ENCODE measurements at places on chromosomes 7 and 10.
A peak's percentile ranks its signal among the peaks of the same experiment; 100 is the strongest.

DNA sequence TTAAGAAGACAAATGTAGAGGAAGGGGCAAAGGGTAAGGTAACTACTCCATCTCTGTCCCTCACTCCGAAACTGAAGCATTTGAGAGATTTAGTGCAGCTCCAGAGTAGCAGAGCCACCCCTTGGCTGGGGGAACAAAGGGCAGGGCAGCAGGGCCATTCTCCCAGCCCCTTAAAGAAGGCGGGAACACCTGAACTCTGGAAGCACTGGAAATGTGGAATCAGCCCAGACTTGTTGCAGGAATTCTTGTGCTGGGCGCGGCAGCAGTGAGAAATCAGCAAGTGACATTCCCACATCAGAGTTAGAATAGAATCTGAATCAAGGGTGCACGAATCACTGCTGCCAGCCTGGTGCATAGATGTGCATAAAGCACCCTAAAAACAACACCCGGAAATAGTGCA lies 34.4 kb upstream of the GRM8 start:
- no peak for DNase-seq

GRCh38 chr10:121282797-121283515 lies 315.3 kb downstream of the FGFR2 start:
- DNase-seq = no peak

- no peak for DNase-seq
These were observed 170.8 kb upstream of the KLF14 start for GRCh38 chr7:130904792-130905191.

GRCh38 chr7:144830024-144830785 lies 5.6 kb downstream of the TPK1 start:
- no peak for DNase-seq

DNA sequence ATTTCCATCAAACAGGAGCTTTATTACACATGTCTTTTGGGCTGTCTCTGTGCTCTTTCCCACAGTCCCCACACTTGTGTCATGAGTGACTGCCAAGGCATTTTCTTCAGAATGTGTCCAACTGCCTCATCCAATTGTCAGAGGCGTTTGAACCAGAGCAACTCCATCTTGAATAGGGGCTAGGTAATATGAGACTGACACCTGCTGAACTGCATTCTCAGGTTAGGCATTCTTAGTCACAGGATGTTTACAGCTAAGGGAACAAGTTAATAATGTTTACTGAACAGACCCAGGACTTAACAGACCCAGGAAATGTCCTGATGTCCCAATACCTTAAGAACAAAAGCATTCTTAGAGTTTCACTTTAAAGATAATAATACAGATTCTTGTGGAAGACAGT lies 595.5 kb downstream of the REEP3 start:
- DNase-seq = no peak

- DNase-seq = no peak
These were observed 22.1 kb upstream of the SYPL1 start for GRCh38 chr7:106134241-106134640.

DNA sequence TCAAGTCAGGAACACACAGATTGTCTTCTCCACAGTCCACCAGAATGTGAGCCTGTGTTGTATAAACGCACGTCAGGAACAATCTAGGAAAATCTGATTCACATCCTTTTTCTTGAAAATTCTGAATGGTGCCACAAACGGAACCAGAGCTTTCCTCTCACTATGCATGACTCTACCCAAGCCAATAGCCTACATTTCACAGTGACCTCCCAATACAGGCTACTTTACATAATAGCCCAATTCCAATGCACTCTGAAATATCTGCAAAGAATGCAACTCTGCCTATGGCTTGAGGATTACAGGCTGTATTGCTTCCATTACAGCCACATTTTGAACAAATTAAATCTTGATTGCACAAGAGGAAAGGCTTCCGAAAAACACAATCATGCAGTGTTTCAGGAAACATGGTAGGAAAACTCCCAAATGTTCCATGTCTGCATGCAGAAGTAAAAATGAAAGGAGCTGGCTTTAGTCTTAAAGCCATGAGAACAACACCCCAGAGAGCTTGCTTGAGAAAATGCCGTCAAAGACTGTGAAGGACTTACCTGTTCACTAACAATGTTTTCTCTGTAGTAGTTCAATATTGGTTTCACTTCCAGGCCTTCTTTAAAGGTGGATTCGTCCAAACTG lies 113.9 kb downstream of the ITGA8 start:
- no peak for DNase-seq

DNA sequence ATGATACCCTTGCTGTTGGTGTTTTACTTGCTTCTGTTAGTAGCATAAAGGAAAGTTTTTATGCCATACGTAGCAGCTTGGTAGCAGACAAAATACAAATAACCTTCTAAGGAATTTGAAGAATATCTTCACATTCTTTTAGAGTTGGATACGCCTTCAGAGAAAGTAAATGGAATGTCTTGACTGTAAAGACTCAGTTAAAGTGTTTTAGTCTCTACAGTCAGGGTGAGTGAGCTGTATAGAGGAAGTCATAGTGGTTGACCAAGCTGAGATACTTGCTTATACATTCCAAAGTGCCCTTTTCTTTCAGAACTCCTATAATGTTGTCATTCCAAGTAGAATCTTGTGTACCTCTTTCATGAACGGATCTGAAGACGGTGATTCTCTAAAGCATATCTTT lies 37.7 kb downstream of the RABGEF1 start:
- DNase-seq = no peak

DNA sequence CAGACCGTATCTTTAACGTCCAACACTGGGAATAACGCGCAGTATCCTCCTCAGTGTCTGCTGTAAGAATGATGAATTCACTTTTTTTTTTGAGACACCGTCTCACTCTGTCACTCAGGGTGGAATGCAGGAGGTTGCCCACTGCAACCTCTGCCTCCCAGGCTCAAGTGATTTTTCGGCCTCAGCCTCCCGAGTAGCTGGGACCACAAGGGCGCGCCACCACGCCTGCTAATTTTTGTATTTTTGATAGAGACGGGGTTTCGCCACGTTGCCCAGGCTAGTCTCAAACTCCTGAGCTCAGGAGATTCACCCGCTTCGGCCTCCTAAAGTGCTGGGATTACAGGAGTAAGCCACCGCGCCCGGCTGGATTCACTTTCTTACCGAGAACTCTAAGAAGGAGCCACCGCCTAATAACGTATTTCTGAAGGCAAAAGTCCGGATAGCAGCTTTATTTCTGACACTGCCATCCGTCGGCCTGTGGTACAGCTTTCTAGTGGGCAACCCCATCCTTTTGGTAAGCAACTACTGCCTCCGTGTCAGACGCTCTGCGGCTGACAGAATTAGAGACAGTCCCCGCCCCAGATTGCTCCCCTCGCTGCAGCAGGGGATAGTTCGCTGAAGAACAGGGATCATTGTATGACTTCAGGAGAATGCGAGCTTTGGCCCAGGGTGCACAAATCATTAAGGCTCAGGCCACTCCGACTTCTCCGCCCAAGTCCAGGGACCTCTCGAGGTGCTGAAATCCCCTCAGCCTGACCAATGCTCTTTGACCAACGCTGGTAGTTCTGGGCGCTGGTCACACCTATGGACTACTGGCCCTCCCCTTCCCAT lies 662 bp downstream of the POLR3A start:
- no peak for DNase-seq

- no peak for DNase-seq
These were observed 1.7 kb upstream of the CLIP2 start for GRCh38 chr7:74287303-74288033.

- DNase-seq = no peak
These were observed 12.7 kb upstream of the DNMBP start for GRCh38 chr10:100022403-100022802.

DNA sequence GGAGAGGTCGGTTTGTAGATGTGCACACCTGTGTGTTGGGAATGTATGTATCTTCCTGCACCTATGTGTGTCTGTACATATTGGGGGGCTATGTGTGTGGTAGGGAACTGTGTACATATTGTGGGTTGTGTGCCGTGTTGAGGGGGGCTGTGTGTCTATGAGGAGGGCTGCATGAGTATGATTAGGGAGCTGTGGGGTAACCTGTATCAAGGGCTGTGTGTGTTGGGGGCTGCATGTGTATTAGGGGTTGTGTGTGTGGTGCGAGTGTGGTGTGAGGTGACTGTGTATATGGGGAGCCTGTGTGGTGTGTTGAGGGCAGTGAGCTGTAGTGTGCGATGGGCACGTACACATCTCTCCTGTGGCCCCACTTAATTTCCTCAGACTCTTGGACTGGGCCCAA lies 22.2 kb upstream of the PAX2 start:
- no peak for DNase-seq

DNA sequence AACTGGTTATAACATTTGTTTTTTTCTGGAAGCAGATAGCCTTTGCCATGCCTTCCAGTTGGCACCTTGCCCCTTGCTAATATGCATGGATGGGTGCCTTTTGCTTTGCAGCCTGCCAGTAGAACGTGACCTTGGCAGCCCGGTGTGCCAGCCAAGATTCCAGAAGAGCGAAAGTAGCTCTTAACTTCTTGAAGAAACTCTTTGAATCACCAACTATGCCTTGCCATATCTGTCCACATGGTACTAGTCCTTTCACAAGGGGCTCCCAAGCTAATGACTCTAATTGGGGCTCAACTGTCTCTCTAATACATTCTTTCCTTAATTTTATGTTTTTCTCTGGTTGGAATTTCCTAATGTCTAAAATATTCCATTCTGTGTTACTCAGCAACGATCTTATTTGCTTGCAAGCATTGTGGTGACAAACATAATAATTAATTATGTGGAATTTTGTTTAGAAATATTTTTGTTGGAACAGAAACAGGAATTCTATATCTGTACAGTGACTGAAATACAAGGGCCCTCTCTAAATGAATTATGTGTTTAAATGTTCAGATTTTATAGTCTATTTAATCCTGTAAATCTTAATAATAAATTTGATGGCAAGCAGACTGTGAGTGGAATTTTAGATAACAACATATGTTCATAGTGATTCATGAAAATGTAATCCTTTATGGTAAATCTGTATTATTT lies 45.8 kb downstream of the HDAC9 start:
- peak; percentile 11 for DNase-seq

GRCh38 chr7:149729983-149730801 lies 43.2 kb downstream of the ZNF467 start:
- DNase-seq = no peak

- DNase-seq = no peak
These were observed 7.6 kb upstream of the ELN start for GRCh38 chr7:74020390-74020789.

GRCh38 chr10:44279426-44280126 lies 105.3 kb downstream of the CXCL12 start:
- no peak for DNase-seq

GRCh38 chr7:121016966-121017365 lies 28.5 kb downstream of the CPED1 start:
- DNase-seq = peak; percentile 1

- no peak for DNase-seq
These were observed 70.8 kb downstream of the GRK5 start for GRCh38 chr10:119278126-119278709.

DNA sequence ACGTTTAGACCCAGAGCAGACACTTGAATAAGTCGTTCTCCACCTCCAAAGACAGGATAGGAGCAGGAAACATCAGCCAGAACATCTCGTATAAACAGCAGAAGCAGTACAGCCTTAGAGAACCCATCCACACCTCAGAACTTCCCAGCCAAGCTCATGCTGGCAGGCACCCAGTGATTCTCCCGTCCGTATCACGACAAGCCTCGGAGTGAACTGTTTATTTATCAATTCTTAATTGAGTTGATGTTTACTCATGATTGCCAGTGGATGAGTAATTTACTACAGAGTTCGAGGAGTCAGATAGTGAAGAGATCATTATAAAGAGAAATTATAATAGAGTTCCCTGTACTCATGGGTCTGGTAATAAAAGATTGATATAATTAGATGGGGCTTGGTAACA lies 811.5 kb downstream of the LRMDA start:
- no peak for DNase-seq

GRCh38 chr10:83229991-83230390 lies 909.3 kb upstream of the GHITM start:
- DNase-seq = no peak

GRCh38 chr7:49703337-49703736 lies 70.1 kb upstream of the VWC2 start:
- no peak for DNase-seq

- no peak for DNase-seq
These were observed 18.0 kb upstream of the TBXAS1 start for GRCh38 chr7:139811066-139811465.

DNA sequence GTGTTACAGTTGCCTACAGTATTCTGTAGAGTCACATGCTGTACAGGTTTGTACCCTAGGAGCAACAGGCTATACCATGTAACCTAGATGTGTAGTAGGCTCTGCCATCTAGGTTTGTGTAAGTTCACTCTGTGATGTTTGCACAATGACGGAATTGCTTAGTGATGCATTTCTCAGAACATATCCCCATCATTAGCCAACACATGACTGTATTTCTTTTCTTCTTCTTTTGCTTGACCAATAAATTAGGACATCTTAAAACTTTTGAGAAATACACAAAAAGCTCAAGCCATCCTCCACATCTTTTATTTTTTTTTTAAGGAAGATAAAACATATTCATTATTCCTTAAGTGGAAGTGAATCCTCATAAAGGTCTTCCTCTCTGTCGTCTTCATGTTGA lies 5.4 kb upstream of the PFKFB3 start:
- DNase-seq = no peak

DNA sequence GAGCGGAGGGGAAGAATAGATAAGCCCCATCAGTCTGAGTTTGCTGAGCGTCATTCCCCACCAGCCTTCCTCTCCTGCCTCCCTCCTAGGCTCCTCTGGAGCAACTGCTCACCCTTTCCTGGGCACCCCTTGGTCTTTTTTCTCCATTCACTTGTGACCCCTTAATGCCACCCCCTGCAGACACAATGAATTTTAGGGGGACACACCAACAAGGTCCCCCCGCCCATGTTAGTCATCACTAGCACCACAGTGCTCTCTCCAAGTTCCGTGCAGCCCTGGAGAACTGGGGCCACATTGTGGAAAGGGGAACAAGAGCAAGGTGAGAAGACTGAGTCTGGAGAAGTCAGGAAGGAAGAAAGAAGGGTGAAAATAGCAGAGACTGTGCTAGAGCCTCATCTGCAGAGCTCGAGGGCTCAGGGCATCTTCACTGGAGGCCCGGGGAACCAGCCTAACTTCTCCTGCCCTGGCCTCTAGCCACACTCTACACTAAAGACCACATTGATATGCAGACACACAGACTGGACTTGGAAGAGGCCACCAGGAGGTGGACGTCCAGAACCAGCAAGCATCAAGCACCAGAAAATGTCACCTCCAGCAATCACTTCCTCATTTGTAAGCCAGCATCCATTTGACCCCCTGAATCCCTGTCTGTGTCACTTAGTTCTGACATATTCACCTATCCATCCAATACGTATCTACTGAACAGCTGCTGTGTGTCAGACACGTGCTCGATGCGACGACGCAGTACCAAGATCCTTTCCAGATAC lies 17.5 kb downstream of the RGR start:
- no peak for DNase-seq

DNA sequence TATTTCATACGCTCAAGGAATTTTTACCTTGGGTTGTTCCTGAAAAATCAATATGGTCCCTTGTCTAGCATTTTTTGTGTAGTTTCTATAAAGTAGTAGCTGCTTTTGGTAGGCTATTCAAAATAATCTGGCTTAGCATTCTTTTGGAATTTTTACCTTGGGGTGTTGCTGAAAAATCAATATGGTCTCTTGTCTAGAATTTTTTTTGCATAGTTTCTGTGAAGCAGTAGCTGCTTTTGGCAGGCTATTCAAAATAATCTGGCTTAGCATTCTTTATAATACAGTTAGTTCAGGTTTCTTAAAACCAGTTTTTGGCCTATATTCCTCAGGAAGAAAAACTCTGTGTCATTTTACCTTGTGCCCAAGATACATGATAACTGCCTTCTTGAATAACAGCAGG lies 301.9 kb downstream of the SUGCT start:
- no peak for DNase-seq

All from T1000 (cell line).